ENCODE measurements at places on chromosomes 3 and 15.

DNA sequence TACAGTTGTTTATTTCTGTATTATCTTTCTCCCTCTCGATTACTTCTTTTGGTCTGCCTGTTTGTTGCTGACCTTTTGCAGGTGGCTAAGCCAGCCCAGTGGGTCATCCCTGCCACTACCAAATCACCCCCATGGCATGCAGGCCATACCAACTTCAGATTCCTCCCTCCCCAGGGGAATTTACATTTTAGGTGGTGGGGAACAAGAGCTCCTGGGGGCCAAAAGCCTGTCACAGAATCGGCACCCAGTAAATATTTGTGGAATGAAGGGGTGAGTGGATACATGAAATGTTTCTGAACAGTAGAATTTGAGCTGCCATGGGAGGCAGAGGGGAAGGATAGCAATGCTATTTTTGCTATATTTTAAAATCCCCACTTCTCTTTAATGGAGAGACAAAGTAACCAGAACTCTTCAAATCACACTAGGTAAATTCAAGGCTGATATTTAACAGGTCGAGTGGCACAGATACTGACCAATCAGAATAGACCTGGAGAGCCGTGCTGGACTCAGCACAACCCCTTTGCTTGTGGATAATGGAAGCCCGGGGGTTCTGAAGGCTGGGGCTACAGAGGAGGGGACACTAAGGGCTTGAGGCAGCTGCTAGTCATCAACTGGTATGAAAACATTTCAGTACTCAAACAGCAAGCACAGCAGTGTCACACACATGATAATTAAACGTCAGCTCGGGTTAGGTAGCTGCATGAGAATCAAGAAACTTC is 54.3 kb upstream of the SMAD3 start:
- DNase-seq, result no peak

GRCh38 chr15:64891561-64891960 is 20.1 kb upstream of the ANKDD1A start:
- no peak for DNase-seq

DNA sequence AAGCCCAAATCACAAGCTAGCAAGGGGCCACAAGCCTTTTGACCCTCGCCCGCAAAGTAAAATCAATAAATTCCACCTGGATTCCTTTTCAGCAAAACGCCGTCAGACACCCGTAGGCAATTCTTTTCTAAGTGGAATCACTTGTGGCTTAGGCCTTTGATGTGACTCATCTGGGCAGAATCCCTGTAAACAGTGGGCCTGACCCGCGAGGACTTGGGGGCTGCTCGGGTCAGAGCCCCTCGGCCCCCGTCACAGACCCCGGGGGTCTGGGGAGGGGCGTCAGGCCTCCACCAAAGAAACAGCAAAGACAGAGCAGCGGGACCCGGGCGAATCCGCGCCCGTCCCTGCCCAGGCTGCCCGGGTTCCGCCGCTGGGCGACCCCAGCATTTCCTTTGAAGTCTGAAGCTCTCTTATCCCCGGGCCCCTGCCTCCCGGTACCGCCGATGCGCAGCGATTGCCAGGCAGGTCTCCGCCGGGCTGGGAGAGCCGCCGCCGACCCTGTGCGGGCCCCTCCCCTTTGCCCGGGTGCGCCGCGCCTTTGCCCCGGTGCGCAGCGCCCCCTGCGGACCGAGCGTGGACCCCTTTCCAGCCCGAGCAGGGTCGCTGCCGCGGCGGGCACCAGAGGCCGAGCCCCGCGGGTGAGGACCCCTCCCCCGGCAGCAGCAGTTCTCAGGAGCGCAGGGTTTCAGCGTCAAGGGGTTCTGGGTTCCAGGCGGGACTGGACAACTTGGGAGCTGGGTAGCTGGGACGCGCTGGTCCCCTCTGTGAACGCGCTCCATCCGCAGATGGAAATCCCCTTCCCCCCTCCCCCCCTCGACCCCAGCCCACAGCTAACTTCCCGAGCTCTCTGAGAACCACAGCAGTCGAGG is 178.3 kb downstream of the UACA start:
- no peak for DNase-seq

DNA sequence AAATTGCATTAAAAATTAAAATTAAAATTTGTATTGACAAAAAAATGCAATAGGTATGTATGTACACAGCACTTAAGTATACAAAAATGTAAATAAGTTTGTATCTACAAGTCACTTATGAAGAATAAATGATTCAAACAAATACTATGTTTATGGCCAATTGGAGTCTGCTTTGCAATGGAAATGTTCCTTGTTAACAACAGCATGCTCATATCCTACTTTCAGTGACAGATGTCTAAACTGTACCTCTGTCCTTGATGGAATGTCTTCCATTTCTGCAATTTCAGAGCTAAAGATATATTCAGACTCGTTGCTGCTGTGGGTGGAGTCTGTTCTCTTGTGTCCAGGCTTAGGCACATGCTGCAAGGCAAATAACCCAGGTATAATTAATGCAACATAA is 64.1 kb upstream of the MYO5C start:
- DNase-seq, result no peak

- DNase-seq, result no peak
Observed at GRCh38 chr3:128911911-128912310, 32.5 kb downstream of the ACAD9 start.

- no peak for DNase-seq
Observed at GRCh38 chr3:168260859-168261258, 165.1 kb upstream of the GOLIM4 start.

GRCh38 chr3:143791386-143791785 is 56.9 kb downstream of the SLC9A9 start:
- no peak for DNase-seq

- no peak for DNase-seq
Observed at GRCh38 chr3:53102601-53103147, 27.6 kb downstream of the RFT1 start.

DNA sequence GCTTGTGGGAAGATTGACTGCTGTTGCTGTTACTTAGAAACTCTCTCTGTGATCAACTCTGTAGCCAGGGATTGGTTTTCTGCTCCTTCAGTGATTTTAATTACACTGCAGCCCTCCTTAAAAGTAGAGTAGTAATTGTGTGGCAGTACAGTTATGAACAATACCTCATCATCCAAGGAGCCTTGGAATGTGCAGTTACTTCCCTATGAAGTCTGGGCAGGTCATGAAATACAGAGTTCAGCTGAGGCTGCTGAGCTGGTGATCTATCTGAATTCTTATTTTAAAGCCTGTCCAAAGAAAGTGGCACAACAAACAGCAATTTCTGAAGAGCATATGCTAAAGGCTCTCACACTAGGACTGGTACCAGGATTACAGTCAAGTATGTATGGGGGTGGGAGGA is 37.4 kb upstream of the MRPL3 start:
- no peak for DNase-seq

- no peak for DNase-seq
Observed at GRCh38 chr15:44659056-44659455, 4.4 kb downstream of the SPG11 start.

- DNase-seq, result no peak
Observed at GRCh38 chr3:37586280-37586679, 275.4 kb upstream of the CTDSPL start.

DNA sequence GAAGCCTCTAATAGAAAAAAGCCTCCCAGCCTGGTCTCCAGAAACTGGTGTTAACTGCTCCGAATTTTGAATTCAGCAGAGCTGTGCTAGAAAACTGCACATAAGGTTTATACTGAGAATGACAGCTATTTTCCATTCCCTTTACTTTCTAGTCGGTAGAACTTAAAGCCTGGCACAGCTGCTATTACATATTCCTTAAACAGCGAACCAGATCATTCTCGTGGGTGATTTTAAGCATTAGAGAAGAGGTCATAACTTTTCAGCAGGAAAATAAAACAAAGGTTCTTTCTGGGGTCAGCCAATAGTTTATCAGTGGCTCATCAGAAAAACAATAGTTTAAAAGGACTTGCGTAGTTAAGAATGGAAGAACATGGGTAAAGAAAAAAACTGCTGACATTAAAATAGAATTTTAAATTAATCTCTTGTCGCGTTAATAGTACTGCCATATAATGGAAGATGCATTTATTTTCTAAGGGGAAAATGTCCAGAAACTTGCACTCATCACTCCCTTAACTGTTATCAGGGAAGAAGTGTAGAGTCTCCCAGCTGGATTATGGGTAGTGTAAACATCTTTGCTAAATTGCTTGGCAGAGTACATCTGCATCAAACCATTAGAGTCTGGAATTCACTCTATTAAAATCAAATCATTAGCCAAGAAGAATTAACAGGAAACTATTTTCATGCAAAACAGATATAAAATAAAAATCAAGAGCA is 7.9 kb downstream of the VGLL4 start:
- no peak for DNase-seq

- DNase-seq, result no peak
Observed at GRCh38 chr15:98526094-98526493, 122.2 kb upstream of the IGF1R start.

- no peak for DNase-seq
Observed at GRCh38 chr15:38624244-38625205, 59.9 kb upstream of the RASGRP1 start.

DNA sequence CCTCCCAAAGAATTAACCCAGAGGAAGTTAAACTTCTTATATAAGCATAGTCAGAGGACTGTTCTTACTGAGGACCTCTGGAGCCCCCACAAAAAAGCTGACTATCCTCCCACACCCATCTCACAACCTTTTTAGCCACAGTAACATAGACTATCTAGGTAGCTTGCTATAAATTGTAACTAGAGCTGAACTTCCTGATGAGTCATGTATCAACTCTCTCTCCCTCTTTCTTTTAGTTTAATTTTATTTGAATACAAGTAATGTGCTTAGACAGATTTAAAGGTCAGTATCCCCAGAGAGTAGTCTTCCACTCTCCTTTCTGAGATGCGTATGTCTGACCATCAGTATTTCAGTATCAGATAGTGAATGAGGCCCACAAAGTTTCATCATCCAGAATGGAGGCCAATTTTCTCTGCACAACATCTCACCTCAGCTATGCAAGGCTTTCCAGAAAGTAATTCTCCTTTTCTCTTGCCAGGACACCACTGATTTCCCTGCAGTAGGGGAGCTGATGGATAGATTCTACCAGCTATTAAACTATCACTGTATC is 104.0 kb upstream of the MYRIP start:
- DNase-seq, result no peak

DNA sequence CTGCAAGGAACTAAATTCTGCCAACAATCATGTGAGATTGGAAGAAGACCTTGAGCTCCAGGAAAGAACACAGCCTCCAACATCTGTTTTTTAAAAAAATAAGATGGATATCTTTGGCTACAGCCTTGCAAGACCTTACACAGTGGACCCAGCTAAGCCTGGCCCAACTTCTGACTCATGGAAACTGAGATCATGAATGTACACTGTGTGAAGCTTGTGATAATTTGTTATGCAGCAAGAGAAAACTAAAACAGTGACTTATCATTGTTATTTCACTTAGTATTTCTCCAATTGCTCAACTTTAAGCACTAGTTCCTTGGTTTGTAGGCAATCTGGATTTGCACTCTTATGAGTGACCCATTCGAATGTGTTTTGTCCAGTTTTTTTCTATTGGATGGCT is 29.3 kb downstream of the SHQ1 start:
- DNase-seq, result no peak

GRCh38 chr3:24168977-24169376 is 223.9 kb downstream of the NR1D2 start:
- DNase-seq, result no peak

- DNase-seq, result no peak
Observed at GRCh38 chr3:186742618-186743380, 25.6 kb downstream of the KNG1 start.

DNA sequence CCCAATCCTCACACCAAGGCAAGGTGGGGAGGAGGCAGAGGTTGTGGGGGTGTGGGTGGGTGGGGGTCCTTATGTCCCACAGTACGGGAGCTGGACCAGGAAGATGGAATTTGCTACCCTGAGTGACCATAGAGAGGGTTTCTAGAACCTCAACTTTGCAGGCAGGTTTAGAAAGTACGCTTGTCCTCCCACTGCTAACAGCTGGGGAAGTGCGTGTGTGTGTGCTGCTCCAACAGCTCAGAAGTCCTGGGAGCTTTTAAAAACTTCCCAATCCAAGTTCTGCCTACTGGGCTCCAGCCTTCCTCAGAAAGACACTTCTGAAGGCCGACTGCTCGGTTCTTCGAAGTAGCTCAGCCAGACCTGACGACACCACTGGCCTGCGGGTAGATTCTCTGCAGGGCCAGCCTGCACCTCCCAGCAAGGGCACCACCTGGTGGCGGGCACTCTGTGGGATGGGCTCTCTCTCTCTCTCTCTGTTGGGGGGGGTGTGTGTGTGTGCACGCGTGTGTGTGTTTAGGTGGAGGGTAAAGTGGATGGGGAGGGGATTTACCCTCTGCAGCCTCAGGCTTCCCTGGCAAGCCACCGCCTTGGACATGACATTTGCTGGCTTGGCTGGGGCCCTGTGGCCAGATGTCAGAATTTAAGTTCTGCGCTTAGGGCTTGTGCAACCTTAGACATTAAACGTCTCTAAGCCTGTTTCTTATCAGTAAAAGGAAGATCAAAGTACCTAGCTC is 15.6 kb downstream of the TMEM158 start:
- no peak for DNase-seq

- DNase-seq, result no peak
Observed at GRCh38 chr3:192373032-192373431, 354.3 kb downstream of the FGF12 start.

- DNase-seq, result no peak
Observed at GRCh38 chr3:190089711-190090110, 31.0 kb downstream of the P3H2 start.

GRCh38 chr3:130811557-130811956 is 64.9 kb upstream of the PIK3R4 start:
- DNase-seq, result no peak

GRCh38 chr15:73392025-73392424 is 23.3 kb upstream of the HCN4 start:
- no peak for DNase-seq

- DNase-seq, result no peak
Observed at GRCh38 chr15:75089456-75090387, 66.3 kb downstream of the PPCDC start.

DNA sequence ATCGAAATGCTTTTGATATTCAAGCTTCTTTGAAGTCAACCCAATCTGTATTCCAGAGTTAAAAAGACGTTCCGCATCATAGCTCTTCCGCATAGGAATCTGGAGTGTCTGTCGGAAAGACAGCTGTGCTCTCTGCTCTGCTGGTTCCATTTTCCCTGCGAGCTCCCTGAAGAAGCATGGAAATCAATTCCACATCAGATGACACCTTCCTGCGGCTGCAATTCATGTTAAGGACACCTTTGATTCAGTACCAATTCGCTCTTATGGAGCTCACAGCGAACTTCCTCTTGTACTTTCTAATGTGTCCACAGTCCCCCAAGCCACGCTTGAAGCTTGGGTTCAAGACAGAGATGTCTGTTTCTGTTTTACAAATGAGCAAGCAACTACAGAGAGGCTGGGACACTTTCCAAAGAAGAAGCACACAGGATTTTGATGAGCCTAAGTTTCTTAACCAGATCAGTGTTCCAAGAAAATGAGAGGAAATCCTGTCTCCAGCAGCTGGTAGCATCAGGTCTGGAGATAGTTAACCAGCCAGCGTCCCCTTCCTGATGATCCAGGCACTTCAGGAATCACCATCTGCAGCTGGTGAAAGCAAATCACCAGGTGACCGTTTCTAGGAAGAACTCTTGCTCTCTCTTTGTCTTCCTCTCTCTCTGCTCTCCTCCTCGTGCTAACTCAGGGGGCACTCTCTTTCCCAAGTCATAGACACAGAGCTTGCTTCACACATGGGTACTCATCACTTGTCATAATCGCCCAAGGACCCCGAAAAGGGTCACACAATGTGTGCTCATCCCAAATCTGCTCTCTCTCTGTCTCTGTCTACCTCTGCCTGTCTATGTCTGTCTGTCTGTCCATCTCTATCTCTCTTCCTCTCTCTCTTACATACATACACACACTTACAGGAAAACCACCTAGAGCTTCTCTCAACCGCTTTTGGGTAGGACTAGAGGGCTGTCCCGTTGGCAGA is 281.8 kb downstream of the FAM43A start:
- DNase-seq, result no peak

GRCh38 chr3:194134757-194135515 is 1.0 kb upstream of the HES1 start:
- DNase-seq, result no peak

Data from iPS DF 19.7 (cell line).